CD4-positive, alpha-beta T cell treated with Interleukin-1 beta for 1 hour (primary cell): ENCODE measurements at places on chromosomes 4 and X.

DNA sequence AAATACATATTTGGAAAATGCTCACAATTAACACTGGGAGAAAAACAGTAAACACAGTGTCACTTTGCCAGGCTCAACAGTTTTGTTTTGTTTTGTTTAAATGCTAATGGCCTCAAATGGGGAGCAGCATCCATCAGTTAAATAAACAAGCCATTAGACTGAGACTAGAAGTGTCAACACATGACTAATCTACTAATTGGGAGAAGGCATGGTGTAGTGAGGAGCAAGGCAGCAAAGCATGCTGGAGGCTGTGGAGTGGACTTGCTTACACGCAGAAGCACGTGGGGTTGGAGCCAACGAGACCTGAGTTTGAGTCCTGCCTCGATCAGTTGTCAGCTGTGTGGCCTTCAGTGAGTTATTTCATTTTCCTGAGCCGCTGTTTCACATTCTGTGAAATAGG lies 29.0 kb downstream of the UTP14A start:
- DNase-seq: no peak

GRCh38 chr4:1400831-1401408 lies 5.3 kb downstream of the NKX1-1 start:
- DNase-seq: no peak

- no peak for DNase-seq
Measured at GRCh38 chrX:129262912-129263311, 260.4 kb downstream of the SMARCA1 start.

DNA sequence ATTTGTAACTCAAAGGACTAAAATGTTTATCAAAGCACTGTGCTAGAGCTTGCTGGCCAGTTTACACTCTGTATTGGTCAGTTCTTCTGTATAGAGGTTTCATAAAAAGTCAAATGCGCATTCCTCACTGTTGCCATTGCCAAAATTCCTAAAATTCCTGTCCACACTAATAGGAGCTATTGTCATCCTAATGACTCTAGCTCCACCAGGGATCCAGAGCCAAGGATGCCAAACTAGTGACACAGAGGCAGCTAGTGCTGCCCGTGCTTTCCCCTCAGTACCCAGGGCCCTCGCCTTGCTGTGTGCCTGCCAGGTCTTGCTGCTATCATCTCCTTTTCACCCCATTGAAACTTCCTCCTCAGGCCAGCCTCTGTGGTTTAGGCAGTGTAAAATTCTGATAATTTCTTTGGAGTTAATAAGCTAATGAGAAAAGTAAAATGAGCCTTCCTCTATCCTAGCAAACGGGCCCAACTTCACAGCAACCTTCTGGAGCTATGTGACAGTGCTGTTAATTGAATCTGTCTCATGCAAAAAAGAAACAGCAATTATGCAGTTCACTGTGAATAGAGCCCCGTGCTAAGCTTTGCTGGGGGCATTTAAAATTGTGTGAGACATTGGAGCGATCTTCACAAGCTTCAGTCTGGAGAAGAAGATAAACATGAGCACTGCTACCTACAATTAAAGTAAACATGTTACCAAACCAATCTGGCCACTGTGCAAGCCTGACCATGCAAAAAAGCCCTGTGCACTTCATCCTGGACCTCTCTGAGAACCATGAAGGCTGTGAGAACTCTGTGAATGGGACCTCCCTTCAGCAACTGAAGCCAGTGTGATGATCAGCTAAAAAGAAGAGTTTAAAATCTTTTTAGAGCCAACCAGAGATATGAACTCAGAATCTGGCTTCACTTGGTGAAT lies 43.1 kb upstream of the FGF2 start:
- DNase-seq: no peak

- no peak for DNase-seq
Measured at GRCh38 chrX:77061022-77061421, 386.2 kb upstream of the FGF16 start.

- DNase-seq: no peak
Measured at GRCh38 chr4:121668368-121669162, 28.2 kb downstream of the ANXA5 start.

DNA sequence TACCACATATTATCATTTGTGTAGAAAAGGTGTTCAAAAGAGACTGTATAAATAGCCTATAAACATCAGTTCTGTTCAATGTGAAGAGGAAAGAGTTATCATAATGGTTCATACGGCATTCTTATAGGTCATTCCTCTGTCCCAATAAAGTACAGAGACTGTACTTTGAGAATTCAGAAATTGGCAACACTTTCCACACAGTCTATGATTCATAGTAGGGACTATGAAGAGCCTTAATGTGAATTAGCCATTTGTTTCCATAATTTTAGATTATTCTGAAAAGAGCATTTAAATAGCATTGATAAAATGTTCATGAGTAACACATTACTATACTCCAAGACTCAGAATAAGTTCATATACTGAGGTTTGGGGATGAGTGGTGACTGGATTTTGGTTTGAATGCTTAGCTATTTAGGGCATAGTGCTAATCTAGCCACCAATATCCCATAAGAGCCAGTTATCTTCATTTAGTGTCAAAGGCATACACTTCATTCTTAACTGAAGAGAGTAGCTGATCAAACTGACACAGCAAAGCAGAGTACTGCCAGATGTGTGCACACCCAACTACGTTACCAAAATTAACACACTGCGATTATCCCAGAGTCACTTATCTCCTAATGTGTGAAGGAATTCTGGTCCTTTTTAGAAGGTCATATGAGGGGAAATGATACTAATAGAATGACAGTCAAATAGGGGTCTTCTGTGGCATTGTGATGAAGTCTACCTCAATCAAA lies 10.2 kb downstream of the ANK2 start:
- DNase-seq: no peak

GRCh38 chr4:169312690-169313422 lies 42.1 kb upstream of the SH3RF1 start:
- DNase-seq: no peak
